Uterus (tissue), 4 donors: ENCODE measurements at places on chromosomes 11 and 22. TPM values are rescaled to one million over a fixed set of nuclear protein-coding genes. Genes with fewer than 3 reads are reported as not detected.

LARGE1 gene
- total RNA-seq, result 82.1 TPM

RAB39A gene
- 3.9 TPM for total RNA-seq

PUS3 gene
- total RNA-seq, result 19.4 TPM

TPBGL gene
- total RNA-seq, result 0.29 TPM
